ENCODE measurements at places on chromosomes 2 and 18.

DNA sequence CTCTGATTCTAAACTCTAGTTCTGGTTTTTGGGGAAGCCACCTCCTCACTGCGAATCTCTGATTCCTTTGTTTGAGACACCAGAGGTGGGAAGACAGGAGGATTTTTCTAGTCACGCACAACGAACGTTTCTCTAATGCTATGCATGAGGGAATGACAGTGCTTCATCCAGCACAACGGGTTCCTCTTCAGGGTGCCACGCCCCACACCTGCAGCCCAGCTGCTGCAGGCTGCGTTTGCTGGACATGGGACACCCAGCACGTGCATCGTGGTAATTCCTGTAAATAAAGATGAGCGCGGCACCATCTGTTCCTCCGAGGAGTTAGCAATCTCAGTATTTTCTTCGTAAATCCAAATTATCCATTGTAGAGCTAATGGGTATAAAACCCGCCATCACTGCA lies 37.5 kb upstream of the TPO start:
- DNase-seq: no peak

DNA sequence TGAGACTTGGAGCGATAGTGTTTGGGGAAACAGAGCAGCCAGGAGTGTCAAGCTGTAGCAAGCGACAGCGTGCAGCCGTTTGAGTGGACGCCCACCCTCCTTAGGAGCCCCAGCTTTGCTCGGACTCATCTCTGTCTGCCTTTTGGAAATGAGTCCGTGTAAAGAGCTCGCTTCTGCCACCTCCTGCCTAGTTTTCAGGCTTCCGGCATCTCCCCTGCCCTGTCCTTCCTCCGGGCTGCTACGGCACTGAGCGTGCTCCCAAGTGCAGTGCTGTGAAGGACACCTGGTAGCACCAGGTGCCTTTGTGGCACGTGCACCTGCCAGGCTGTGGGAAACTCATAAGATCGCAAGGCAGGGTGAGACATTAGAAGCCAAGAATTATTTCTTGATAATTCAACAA lies 117.1 kb downstream of the RNF144A start:
- peak; percentile 33 for DNase-seq

- no peak for DNase-seq
These were observed 7.0 kb downstream of the KIF5C start for GRCh38 chr2:148882051-148882450.

DNA sequence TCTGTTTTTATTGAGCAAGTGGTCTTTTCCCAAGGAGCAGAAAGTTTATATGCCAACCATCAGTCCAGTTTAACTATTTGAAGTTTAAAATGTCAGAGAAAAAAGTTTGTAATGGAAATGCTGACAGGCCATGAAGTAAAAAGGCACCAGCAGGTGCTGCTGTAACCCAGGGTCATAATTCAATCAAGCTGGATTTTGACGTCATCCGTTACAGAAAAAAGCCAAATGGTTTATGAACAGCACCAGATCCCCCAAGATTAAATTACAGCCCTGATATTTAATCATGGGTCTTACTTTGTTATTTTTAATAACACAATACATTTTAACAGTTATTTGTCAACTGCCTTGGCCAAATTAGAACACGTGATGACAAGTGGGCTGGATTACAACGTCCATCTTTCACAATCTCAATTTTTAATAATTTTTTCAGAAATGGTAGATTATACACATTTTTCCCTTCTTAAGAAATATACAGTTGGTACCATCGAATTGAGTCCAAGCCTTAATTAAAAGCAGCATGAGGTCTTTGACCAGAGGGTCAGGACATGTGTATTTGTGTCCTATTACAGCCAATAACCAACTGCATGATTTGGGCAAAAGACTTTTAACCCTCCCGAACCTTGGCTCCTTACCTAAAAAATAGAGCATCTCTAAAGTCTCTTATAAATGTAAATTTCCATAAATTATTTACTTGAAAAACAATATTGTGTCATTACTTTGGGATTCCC lies 10.0 kb downstream of the TCF4 start:
- DNase-seq: no peak

- DNase-seq: no peak
These were observed 410.5 kb downstream of the CDH19 start for GRCh38 chr18:66193394-66193793.

GRCh38 chr2:76829374-76830234 lies 692.6 kb downstream of the LRRTM4 start:
- no peak for DNase-seq

DNA sequence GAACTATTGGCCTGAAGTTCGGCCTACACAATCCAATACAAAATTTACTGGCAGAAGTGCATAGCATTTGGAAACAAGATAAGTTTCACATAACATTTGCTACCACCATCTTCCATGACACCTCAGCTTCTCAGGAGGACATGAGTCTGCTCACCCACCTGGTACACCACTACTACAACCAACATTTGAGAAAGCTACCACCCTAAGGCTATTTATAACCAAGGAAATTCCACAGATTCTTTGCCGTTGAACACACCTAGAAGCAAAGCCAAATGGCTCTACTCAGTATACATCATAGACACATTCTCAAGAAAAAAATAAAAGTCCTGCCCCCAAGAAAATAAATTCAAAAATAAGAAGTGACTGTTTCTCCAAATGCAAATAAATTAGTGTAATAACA lies 145.3 kb downstream of the SPAG16 start:
- no peak for DNase-seq

GRCh38 chr2:240795454-240795853 lies 24.6 kb downstream of the KIF1A start:
- DNase-seq: no peak

Data from 8988T (cell line).